T-cell (primary cell): ENCODE measurements at places on chromosomes 13 and 19. TPM values are rescaled to one million over a fixed set of nuclear protein-coding genes. Genes with fewer than 3 reads are reported as not detected.

PRR36 gene
- total RNA-seq = 0.36 TPM

DNA sequence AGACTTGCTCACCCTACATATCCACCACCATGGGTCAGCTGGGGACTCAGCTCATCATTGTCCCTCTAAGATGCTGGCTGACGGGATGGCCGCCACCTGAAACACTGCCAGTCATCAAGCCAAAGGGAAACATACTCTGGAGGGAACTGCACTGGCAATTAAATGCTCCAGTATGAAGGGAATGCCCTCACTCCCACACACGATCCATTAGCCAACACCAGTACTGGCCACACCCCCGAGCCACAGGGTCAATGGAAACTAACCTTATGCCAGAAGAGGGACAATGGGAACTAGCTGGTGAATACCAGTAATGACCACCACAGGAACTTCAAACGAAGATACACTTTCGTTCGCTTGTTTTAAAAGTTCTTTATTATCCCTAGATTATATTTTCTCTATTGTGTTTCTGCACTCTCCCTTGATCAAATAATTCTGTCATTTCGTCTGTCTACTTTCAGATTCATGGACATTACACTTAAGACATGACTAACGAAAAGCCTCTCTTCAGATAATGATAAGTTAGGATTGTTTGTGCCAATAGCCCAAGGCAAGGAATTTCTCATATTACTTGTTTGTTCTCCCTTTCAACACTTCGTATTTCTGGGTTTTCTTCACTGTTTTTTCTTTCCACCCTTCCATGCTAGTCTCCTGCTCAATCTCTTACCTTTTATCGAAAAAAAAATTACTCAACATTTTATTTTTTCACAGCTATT lies 1.7 kb upstream of the ZNF507 start:
- H3K4me1 ChIP-seq = peaks cover 11% of the 10 kb centered on the region
- H3K27me3 ChIP-seq = no peaks in the 10 kb centered on the region
- H3K27ac ChIP-seq = no peak overlapping the region
- H3K36me3 ChIP-seq = no peaks in the 10 kb centered on the region
- no peak overlapping the region for H3K4me3 ChIP-seq
- no peak for DNase-seq

UCHL3 gene
- total RNA-seq = 13.9 TPM

SHANK1 gene
- 3.3 TPM for total RNA-seq

- no peak overlapping the region for H3K4me3 ChIP-seq
- H3K27ac ChIP-seq = no peak overlapping the region
- H3K4me1 ChIP-seq = peaks cover 9% of the 10 kb centered on the region
- H3K27me3 ChIP-seq = no peaks in the 10 kb centered on the region
These were observed 3.4 kb downstream of the FNDC3A start for GRCh38 chr13:48978942-48979601.

GRCh38 chr13:57644106-57644505 lies 12.6 kb downstream of the PCDH17 start:
- H3K27me3 ChIP-seq = no peaks in the 10 kb centered on the region
- no peaks in the 10 kb centered on the region for H3K36me3 ChIP-seq
- DNase-seq = no peak
- H3K4me1 ChIP-seq = no peaks in the 10 kb centered on the region

GRCh38 chr19:49851456-49852259 lies 699 bp downstream of the PTOV1 start:
- peaks cover 37% of the 10 kb centered on the region for H3K4me1 ChIP-seq
- peaks cover 6% of the 10 kb centered on the region for H3K36me3 ChIP-seq
- no peaks in the 10 kb centered on the region for H3K27me3 ChIP-seq
- DNase-seq = peak; percentile 19
- peak overlapping the region; percentile 79 for H3K4me3 ChIP-seq

DNA sequence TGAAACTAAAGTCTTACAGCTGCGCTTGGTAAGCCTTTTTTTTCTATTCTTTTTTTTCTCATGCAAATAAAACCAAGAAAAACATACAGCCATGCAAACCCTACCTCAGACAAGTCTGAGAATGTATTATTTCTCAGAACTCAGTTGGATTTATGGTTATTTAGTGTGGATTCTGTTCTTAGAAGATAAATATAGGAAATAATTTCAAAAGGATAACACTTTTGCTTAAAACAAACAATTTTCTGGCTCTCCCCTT lies 40.7 kb upstream of the TNFSF11 start:
- no peaks in the 10 kb centered on the region for H3K36me3 ChIP-seq
- no peak overlapping the region for H3K27ac ChIP-seq
- H3K4me3 ChIP-seq = no peak overlapping the region
- H3K27me3 ChIP-seq = no peaks in the 10 kb centered on the region
- DNase-seq = no peak
- H3K4me1 ChIP-seq = peaks cover 9% of the 10 kb centered on the region

MRI1 gene
- 104 TPM for total RNA-seq

DNA sequence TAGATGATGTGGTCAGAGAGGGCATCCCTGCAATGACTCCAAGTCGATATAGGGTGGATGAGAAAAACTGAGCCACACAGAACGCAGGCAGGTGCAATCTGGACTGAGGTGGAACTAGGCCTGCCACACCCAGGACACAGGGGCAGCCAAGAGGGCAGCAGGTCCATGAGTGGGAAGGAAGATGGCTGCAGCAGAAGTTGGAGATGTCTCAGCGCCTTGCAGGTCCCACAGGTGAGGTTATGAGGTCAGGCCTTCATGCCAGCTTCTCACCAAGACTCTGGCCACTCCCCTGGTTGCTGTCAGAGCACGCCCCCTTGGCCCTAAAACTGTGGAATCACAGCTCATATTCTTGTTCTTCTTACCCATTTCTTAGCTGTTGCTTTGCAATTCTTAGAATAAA lies 147.7 kb upstream of the VSTM2B start:
- H3K36me3 ChIP-seq = no peaks in the 10 kb centered on the region
- H3K4me1 ChIP-seq = no peaks in the 10 kb centered on the region
- H3K27me3 ChIP-seq = peaks cover 53% of the 10 kb centered on the region
- H3K27ac ChIP-seq = no peak overlapping the region
- no peak overlapping the region for H3K4me3 ChIP-seq

GRCh38 chr13:110306960-110307766 lies at the start of the genes COL4A1 and COL4A2:
COL4A1 (minus strand) TSS chr13:110307157; CDS start chr13:110307027, 130 bp downstream.
COL4A2 (plus strand) TSS chr13:110307284; CDS start chr13:110307904, 620 bp downstream.
- no peak within 1 kb of the TSS for H3K4me3 ChIP-seq
- H3K4me1 ChIP-seq = no peaks in the 10 kb centered on the region
- peaks cover 58% of the 10 kb centered on the region for H3K27me3 ChIP-seq
- no peak for DNase-seq

ZNF91 gene
- 78.3 TPM for total RNA-seq

DNA sequence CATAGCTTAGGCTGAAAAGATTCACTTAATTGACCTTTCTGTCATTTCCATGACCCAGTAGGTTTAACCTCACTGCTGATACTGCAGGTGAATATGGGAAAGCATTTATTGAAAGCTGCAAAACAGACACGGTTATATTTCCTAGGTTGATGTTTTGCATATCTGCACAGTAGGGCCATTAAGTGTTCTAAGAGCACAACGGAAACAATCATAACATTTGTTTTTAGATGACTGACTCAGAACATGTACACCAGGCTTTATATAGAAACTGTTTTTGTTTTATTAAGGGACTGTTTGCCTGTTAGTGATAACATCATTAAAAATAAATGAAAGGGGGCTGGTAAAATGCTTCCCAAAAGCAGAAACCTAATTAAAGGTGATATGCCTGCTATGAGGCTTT lies 367.8 kb downstream of the DACH1 start:
- H3K4me3 ChIP-seq = no peak overlapping the region
- H3K4me1 ChIP-seq = no peaks in the 10 kb centered on the region
- H3K36me3 ChIP-seq = no peaks in the 10 kb centered on the region
- no peaks in the 10 kb centered on the region for H3K27me3 ChIP-seq
- no peak overlapping the region for H3K27ac ChIP-seq
- DNase-seq = no peak

- H3K36me3 ChIP-seq = no peaks in the 10 kb centered on the region
- H3K4me1 ChIP-seq = no peaks in the 10 kb centered on the region
- DNase-seq = no peak
- H3K4me3 ChIP-seq = no peak overlapping the region
These were observed 92.6 kb upstream of the PEG3 start for GRCh38 chr19:56933014-56933705.

DNA sequence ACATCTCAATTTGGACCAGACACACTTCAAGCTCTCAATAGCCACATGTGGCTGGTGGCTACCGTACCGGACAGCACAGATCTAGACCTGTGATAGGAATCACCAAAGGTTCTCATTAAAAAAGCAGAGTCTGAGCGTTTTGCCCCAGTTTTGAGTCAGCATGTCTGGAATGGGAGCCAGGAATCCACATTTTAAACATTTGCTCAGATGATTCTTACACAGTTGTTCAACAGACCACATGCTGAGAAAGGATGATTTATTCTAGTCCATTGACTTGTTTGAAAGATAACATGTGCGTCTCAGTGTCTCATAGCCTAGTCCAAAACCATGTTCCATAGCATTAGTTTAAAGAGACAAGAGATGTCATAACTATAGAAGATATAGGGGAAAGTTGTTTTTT lies 53.4 kb downstream of the FLT3 start:
- no peaks in the 10 kb centered on the region for H3K27me3 ChIP-seq
- H3K4me1 ChIP-seq = no peaks in the 10 kb centered on the region
- H3K36me3 ChIP-seq = no peaks in the 10 kb centered on the region
- no peak overlapping the region for H3K27ac ChIP-seq
- DNase-seq = no peak

DNA sequence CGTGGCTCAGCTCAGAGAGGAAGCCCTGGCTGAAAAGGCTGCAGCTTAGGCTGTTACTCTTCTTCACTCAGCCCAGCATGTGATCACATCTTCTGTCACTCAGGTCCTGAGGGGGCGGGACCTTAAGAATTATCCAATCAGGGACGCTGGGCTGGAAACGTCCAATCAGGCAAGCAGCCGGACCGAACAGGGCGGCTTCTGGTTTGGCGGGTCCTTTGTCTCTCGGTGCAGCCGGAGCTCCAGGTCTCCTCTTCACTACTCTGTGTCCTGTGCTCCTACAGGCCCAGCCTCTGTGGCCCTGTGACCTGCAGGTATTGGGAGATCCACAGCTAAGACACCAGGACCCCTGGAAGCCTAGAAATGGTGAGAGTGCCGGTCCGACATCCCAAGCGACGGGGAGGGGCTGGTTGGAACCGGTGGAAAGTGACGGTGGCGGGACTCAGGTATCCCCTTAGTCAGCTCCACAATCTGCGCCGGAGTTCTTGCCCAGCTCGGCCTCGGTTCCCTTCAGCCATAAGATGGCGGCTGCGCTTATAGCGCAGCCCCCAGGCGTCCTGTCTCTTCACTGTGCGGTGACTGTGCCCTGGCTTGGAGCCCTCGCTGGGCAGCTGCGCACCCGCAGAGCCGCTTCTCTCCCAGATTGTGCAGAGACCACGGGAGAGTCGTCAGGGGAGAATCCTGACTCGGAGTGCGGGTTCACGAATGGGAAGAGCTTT lies at the start of gene ZNF93:
Gene ZNF93, plus strand, starts transcription at position 218 of the 716 bp plus-strand sequence. Its CDS starts 143 bp downstream, at position 361.
- peak; percentile 87 for DNase-seq
- no peaks in the 10 kb centered on the region for H3K27me3 ChIP-seq
- peaks cover 2% of the 10 kb centered on the region for H3K4me1 ChIP-seq

DNA sequence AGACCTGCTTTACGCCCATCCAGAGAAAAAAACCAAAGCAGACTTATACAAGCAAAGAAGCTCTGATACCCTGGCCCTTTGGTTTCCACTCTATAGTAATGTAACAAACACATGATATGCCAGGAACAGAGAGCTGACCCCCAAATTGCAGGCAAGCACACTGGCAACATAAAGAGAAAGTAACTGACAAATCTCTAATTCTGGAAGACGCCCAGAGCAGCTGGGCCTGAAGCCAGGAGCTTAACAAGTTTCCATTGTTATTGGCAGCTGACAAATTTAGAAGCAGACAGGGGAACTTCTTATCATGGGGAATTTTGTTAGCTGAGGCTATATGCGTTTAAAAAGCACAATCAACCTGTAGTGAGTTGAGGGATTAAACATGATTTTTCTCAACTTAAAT lies 158.0 kb downstream of the DLEU7 start:
- no peak overlapping the region for H3K27ac ChIP-seq
- no peak for DNase-seq
- peaks cover 27% of the 10 kb centered on the region for H3K4me1 ChIP-seq
- H3K27me3 ChIP-seq = no peaks in the 10 kb centered on the region
- no peak overlapping the region for H3K4me3 ChIP-seq

DNA sequence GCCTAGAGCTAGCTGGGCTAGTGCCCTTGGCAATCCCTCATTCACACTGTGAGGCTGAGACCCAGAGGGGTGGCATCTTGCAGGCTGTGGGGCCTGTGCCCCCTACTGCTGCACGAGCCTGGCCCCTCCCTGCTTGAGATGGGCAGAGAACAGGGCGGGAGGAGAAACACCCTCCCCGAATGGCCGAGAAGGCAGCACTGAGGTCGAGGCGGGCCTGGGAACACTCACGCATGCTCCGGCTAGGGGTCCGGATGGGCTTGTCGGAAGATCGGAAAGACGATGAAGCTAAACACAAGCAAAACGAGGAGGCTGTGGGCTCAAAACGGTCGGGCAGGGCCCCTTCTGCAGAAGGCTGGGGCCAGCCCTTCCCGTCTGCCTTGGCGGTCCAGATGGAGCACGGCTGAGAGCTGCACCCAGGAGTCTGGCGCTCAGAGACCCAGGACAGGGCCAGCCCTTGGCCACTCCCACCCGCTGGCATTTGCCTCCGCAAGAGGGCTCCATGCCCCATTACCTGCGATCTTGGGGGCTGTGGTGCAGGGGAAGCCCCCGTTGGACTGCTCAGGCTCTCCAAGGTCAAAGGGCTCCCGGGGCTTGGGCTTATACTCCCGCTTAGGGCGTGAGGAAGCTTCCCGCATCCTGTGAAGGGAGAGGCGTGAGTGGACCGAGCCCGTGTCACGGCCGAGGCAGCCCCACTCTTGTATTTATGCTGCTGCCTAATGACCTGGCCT lies 18.9 kb downstream of the MPND start:
- H3K4me3 ChIP-seq = no peak overlapping the region
- no peaks in the 10 kb centered on the region for H3K4me1 ChIP-seq
- no peak for DNase-seq
- no peak overlapping the region for H3K27ac ChIP-seq

MBD3L2 gene
- total RNA-seq = not detected

GRCh38 chr13:67932991-67933390 lies 702.9 kb upstream of the PCDH9 start:
- no peaks in the 10 kb centered on the region for H3K27me3 ChIP-seq
- H3K4me1 ChIP-seq = no peaks in the 10 kb centered on the region
- H3K4me3 ChIP-seq = no peak overlapping the region
- no peak for DNase-seq

DNA sequence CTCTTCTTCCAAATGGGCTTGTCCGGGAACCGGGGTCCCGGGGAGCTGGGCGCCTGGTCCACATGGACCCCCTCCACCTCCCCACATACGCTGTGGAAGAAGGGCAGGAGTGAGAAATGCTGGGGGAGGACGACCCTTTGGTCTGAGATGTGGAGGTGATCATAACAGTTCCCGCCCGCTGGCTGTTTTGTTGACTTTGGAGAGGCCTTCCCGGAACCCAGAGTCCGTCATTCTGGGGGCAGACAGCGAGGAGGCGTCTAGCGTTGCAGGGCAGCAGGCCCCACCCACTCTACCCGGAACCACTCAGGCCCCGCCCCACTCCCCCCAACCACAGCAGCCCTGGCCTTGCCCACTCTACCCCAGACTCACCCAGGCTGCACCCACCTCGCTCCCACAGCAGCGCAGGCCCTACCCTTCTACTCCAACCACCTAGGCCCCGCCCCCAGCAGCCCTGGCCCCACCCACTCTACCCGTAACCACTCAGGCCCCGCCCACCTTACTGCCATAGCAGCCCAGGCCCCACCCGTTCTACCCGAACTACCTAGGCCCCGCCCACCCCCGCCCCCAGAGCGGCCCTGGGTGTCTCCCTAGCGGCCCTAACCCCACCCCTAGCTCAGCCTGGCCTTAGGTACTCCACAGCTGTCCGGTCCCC lies 7.1 kb downstream of the GPR108 start:
- no peaks in the 10 kb centered on the region for H3K27me3 ChIP-seq
- no peaks in the 10 kb centered on the region for H3K4me1 ChIP-seq
- DNase-seq = no peak
- H3K36me3 ChIP-seq = peaks cover 12% of the 10 kb centered on the region
